T47D (cell line): ENCODE measurements at places on chromosomes 2 and 18.

DNA sequence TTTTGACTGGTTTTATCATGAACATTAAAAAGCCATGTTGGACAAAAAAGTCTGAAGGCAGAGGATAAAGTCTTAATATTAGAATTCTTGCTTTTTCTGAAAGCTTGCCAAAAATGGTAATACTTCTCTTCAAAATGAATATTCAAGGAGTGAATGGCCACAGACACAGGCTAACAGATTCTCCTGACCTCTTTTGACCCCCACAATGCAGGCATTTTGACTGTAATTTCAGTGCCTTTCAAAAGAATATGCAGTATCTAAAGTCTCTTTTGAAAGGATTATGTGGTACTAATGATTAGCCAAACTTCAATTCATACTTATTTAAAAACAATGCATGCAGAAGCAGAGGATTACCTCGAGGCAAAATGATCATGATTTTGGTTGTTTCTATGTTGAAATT, 557.8 kb upstream of the GCFC2 start:
- no peak for DNase-seq

DNA sequence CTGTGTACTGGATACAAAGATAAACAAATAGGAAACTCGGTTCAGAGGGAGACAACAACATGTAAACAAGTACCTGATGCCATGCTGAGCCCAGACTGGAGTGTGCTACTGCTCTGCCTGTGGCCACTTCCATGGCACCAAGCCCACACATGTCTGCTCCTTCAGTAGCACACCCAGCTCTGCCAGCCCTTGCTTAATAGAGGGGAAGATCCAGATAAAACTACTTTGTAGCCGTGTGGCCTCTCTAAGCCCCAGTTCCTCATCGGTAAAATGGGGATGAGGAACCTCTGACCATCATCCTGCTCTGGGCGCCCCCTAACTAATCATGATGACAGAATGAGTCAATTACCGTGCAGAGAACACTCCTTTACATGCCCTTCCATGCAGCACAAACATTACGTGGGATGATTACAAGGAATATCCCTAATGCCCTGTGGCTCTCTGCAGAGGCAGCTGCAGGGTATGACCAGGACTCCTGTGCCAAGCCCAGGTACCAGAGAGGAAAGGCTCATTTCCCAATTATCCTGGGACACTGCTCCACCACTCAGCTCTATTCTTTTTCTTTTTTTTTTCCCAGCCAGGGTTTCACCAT, 34.9 kb downstream of the DNMT3A start:
- DNase-seq, result no peak

- DNase-seq, result no peak
Measured at GRCh38 chr2:65261676-65262075, 34.0 kb downstream of the ACTR2 start.

- no peak for DNase-seq
Measured at GRCh38 chr2:235950473-235950809, 217.7 kb downstream of the GBX2 start.

DNA sequence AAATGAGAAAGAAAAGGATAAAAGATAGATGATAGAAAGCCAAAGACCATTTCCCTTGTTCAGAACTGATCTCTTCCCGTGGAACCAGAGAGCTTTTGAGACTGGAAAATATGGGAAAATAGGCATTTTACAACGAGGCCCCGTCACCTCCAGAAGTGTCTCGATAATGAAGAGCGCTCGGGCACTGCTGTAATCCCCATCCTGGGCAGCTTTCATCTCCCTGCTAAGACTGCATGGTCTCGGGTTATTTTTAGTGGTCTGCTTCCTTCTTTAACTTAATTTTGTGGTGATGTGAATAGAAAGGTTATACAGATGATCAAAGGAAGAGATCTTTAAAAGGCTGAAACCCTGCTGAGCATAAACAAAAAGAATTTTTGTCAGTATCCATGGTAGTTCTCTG, 176.6 kb downstream of the METTL4 start:
- DNase-seq, result no peak

DNA sequence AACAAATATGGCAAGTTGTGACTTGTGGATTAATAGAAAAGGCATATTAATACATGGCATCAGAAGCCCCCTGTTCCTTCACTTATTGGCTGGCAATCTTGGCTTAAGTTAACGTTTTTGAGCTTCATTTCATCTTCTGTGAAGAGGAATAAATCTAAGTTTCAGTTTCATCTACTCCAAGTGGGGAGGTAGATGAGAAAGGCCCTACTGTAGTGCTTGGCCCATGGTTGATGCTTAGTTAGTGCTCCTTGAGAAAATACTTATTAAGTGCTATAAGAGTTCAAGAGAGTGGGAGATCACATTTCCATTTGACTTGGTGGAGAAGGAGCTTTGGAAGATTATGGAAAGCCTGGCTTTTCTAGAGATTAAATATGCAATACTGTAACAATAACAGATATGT, 244.3 kb downstream of the BABAM2 start:
- DNase-seq, result no peak

DNA sequence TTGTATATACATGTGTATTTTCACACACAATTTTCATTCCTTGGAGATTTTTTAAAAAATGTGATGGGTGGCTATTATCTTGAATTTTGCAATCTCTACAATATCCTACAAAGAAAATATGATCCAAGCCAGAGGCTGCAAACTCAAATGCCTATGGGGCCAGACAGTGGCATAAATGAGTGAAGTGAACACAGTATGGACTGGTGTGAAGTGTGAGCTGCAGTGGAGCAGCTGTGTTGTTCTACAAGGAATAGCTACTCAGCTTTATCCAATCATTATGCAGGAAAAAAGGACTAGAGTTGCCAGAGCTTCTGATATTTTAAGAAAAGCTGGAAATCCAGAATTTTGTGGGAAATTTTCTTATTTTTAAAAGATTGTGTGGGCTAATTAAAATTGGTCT, 62.1 kb downstream of the ARHGEF33 start:
- no peak for DNase-seq

DNA sequence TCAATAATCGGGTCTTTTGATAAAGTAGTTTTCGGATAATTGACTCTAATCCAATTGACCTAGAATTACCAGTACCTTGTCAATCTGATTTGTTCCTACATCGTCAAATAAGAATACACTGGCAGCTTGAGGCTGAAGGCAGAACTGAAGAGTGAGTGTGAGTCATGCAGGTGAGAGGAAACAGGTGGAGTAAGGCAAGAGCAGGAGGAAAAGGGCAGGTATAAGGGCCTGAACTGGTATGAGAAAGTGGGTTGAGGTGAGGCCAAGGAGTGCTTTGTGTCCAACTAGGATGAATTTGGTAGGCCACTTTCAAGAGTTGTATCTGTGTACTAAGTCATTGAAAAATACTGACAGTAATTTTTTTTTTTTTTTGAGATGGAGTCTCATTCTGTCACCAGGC, 186.0 kb downstream of the ZNF385B start:
- DNase-seq, result no peak

- DNase-seq, result no peak
Measured at GRCh38 chr18:57084331-57085271, 62.3 kb upstream of the BOD1L2 start.

DNA sequence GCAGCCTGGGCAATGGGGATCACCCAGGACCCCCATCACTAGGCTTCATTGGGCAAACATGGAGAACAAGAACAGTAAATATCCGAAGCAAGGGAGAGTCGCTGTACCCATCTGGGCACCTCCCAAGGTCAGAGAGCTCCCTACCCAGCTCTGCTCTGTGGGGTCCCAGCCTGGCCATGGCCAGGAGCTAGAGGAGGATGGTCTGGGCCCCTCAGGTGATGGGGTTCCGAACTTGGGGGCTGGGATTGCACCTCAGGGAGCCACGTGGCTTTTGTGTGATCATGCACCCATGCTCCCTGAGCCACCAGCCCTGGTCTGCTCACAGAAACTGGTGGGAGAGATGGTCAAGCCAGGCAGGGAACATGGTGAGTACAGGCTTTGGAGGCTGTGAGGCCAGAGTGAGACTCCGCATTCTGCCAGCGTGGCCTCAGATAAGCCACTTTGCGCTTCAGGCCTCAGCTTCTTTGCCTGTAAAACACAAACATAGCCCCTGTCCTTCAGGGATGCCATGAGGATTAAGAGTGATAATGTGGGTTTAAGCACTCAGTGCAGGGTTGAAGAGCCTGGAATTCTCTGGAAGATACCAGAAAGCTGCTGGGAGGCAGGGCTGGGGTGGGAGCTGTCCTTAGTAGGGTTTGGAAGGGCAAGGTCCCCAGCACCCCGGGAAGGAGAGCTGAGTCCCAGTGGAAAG, 3.0 kb upstream of the NMUR1 start:
- no peak for DNase-seq

- no peak for DNase-seq
Measured at GRCh38 chr2:74043345-74044329, 58.9 kb downstream of the TET3 start.

DNA sequence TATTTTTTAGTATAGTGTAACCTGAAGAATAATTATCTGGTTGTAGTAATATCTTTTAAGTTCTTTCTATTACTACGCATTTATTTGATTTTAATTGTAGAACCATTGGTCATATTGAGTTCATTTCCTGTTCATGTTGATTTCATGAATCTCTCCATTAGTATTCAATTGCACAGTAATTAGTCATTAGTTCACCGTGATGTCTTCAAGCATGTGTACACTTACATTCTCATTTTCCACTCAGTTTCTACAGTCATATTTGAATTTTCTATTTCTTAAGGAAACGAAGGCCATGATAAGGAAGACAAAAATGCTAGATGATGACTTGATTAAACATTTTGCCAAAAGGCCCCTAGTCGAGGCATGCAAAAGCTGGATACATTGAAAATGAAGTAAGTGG, 333.7 kb upstream of the FANCL start:
- no peak for DNase-seq

- DNase-seq, result no peak
Measured at GRCh38 chr2:59080451-59081181, 839.5 kb upstream of the FANCL start.

DNA sequence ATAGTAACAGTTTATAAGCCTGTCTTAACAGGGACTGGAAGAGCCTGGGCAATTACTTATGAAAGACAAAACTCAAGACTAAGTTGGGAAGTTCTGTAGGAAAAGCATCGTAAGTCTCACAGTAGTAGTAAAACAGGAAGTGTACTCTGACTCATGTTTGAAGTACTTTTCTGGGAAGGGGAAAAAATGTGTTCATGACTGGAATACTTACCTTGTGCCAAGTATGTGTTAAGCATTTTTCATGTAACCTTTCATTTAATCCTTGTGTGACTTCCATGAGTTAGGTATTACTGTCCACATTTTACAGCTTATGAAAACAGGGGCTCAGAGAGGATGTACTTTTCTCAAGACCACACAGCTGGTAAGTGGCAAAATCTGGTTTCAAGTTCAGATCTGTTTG, 13.7 kb upstream of the SKOR2 start:
- DNase-seq, result no peak

DNA sequence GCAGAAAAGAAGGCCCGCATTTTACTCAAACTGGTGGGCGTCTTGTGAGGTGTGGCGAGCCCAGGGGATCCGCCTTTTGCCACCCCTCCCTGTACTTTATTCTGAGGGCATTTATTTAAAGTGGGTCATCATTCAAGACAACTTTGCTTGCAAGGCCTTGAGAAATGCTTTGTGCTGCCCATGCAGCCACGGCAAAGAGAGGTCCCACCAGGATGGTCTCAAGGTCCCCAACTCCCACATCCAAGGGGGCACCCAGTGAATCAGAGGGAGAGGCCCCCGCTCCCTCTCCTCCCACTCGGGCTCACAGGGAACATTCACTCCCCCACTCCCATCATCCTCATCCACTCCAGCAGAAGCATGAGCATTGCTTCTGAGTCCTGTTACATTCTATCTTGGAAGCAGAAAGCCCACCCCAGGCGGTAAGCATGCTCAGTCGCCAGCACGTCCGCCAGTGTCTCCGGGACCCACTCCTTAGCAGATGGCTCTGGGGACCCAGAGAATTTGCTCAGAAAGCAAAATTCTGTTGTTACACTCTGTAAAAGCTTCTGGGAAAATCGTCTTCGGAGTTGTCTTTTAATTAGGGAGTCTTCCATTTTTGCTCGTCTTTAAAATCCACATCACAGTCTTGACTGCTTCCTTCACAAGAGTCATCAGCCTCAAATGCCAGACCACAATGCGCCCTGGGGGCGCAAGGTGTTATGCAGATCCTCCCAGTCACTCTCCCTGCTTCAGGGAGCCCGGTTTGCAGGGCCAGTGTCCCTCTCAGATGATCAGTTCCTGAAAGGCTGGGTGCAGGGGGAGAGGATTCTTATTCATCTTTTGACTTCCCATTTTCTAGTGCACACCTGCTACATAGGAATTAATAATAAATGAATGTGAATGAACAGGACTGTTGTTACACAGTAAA, 99.4 kb upstream of the NCK2 start:
- no peak for DNase-seq

GRCh38 chr2:182605166-182605565, 110.9 kb upstream of the DNAJC10 start:
- DNase-seq, result no peak

DNA sequence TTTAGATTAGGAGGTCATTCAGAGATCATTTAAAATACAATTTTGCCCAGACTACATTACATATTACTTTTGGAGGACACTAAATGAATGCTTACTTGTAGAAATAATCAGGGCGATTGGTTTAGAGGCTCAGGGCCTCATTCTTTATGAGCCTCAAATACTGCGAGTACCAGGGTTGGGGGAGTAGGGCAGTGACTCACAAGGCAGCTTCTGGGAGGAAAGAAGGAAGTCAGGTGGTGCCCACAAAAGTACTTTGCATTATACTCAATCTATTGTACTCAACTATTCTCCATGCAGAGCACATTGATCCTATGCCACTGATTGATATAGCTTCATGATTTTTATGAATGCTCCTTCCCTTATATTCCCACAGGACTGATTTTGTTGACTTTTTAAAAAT, 166.9 kb downstream of the SOCS6 start:
- DNase-seq, result no peak

DNA sequence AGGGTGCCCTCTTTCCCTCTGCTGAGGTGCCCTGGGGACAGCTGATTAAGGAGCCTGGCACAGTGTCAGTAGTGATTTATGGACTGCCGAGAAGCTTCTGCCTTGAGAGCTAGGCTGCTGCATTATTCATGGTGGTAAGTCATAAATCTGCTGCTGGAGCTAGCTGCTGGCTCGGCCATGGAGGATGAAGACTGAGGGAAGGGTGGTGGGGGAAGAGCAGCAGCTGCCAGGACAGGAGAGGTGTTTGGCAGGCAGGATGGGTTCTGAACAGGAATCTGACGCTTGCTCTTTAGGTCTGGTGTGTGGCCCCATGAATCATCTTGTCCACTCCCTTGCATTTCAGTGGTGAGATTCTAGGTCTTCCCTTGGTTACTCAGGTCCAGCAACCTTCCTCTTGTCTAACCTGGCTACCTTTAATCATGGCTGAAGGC, 296.3 kb downstream of the DYSF start:
- no peak for DNase-seq

DNA sequence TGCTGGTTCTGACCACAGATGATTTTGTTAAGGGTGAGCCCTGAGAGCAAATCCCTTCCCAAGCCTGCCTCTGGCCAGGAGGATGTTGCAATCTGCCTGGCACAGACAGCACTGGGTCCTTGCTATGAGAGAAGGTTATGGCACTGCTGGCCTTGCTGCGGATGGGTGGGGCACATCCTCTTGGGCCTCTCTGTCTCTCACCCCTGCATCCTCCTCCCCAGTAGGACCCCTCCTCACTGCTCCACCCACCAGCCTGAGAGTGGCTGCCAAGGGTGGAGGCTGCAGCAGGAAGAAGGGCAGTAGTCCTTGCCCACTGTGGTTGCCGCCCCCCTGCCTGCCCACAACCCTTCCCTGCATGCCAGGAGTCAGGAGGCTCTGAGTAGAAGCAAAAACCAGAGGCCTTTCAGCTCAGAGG, 180.9 kb downstream of the ZBTB7C start:
- DNase-seq, result peak; percentile 21
